Lung microvascular endothelial cell (primary cell): ENCODE measurements at places on chromosomes 6 and 20. TPM values are rescaled to one million over a fixed set of nuclear protein-coding genes. Genes with fewer than 3 reads are reported as not detected.

RBBP8NL gene
- not detected in 2 replicates for total RNA-seq

ADAT2 gene
- 2.2 and 3.6 TPM in 2 replicates for total RNA-seq

DNA sequence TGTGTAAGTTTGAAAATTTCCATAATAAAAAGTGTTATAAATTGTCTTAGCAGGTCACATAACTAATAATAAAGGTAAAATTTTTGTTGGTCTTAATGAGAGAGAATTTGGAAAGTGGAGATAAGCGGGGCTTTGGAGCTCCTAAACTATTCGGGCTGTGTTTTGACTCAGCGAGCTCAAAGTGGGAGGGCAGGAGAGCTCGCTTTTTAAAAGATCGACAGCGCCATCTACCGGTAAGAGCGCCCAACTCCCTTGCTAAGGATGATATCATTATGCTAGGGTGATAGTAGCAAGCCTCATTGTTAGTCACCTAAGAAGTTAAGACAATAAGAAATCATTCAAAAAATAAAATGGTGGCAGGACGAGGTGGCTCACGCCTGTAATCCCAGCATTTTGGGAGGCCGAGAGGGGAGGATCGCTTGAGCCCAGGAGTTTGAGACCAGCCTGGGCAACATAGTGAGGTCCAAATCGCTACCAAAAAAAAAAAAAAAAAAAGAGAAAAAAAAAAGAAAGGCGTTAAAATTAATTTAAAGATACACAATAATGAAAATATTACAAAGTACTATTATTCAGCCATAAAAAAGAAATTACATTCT, 24.8 kb downstream of the C6orf15 start:
- DNase-seq = peak; percentile 90

DNA sequence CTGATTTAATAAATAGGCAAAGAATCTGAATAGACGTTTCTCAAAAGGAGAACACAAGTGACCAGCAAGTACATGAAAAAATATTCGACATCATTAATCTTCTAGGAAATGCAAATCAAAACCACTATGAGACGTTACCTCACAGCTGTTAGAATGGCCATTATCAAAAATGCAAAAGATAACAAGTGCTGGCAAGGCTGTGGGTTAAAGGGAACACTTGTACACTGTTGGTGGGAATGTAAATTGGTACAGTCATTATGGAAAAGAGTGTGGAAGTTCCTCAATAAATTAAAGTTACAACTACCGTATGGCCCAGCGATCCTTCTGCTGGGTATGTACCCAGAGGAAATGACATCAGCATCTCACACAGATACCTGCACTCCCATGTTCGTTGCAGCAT, 253.9 kb upstream of the BMP2 start:
- DNase-seq = no peak

ID4 gene
- 0.22 and 0.60 TPM in 2 replicates for total RNA-seq

DNA sequence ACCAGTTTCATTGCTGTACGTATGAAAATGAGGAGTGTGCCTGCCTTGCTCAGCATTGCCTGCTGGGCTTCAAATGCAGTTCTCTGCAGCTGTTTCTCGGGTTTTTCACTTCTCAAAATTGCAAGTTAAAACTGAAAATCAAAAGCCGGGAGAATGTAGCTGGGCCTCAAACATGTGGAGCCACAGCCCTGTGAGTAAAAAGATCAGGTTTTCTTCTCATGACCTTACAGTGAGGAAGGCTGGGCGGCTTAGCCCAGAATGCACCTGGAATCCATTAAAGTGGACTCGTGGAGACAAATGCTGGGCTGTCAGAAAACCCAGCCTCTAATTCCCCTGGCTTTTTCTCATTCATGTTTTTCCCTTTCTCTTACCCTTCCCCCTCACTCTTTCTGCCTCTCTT, 34.4 kb downstream of the DSE start:
- DNase-seq = no peak

DNA sequence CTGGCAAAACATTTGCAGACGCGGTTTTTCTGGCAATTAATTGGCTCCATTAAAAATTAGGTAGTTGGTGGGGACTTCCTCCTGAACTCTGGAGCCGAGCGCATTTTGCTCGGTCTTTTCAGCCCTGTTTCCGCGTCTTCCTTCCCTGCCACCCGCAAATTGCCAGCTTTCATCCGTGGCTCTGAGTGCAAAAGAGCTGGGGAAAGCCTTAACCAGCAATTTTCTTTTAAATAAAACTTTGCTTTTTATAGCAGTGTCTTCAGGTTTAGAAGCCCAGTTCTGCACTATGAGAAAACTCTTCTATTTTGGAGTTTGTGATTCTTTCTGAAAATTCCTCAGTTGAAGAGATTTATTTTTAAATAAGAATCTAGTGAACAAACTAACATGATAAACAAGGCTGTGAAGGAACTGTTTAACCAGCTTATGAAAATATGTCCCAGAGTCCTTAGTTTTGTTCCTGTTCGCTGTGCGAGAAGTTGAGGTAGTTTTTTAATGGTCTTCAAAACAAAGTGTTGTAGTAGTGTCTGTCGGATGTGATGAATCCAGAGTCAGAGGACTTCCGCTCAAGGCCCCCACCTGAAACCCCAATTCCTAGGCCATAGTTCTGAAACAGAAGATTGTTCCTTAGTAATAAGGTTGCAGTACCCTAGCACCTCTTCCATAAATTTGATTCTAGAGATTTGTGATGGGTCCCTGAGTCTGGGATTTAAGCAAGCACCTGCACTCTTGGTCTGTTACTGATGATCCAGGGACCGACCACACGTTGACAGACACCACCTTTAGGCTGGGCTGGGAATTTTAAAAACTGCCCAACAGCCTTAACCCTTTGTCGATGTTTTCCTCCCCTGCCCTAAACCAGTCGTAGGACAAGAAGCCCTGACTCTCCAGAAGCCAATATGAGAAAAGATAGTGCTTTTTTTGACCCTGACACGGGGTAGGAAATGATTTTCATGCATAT, 950 bp downstream of the KCTD20 start:
- DNase-seq = peak; percentile 29

EYA4 gene
- total RNA-seq = 0.22 and 0.40 TPM in 2 replicates

DNA sequence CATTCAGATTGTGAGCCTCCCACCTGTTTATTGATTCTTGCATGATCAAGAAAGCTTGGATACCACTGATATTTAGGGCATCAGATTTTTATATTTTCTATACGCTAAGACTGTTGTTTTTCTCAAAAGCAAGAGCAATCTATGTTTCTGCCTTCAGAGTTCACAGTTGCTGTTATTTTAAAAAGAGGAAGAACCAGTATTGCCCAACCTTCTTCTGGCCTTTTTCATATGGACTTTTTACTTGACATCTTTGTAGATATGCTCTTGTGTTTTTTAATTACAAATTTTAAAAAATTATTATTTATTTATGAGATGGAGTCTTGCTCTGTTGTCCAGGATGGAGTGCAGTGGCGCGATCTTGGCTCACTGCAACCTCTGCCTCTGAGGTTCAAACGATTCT, 28.9 kb downstream of the SLC17A5 start:
- DNase-seq = no peak

DNA sequence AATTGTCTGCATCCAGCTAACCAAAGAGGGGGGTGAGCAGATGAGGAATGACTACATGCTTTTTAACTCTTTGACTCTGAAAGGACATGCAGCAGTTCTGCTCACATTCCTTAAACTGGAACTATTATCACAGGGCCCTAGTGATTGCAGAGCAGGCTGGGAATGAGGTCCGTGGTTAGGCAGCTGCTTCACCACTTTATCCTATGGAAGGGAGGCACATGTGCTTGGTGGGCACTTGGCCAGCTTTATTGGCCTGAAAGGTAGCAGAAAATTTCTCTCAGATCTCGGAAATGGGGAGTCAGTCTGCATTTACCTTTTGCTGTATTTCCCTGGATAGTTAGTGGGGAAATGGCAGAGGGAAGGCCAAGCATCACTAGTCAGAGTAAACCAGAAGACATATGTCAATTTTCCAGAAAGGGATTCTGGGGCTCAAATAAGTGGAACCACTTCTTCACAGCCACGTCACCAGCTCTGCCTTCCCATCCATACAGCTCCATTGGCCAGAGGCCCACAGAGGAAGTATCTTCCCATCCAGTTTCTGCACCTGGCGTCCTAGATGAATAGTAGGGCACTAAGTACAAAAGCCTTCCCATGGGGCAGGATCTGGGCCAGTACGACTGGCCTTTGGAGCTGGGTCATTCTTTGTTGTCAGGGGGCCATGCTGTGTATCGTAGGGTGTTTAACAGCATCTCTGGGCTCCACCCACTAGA, 444.8 kb downstream of the PTPRT start:
- DNase-seq = no peak

HSPA12B gene
- 8.7 and 9.9 TPM in 2 replicates for total RNA-seq

DNA sequence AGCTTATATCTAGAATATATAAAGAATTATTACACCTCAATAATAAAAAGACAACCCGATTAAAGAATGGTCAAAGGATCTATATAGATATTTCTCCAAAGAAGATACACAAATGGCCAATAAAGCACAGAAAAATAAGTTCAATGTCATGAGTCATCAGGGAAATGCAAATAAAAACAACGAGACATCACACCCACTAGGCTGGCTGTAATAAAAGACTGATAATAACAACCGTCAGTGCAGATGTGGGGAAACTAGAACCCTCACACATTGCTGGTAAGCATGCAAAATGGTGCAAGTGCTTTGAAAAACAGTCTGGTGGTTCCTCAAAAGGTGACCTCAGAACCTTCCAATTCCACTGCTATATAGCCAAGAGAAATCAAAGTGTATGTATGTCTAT, 33.0 kb downstream of the TBX18 start:
- DNase-seq = no peak

BMP7 gene
- not detected in 2 replicates for total RNA-seq

DNA sequence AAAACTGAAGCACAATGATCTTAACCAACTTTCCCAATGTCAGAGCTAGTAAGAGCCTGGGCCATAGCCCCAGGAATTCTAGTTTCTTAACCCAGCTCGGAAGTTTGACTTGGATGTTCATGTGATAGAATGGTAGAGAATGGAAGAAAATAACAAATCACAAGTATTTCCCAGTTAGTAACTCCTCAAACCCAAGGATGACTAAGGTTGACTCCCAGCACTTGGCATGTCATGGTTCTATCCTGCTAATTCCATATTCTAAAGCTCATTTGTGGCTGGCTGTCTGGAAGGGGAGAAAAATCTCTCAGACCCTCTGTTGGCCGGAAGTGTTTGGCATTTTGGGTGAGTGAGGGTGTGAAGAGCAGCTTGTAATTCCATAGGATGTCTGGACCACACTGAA, 248.7 kb downstream of the RFPL4B start:
- no peak for DNase-seq

ZNF311 gene
- under 0.01 and 0.22 TPM in 2 replicates for total RNA-seq

- DNase-seq = no peak
These were observed 45.7 kb downstream of the MAP3K7 start for GRCh38 chr6:90541221-90541620.

DNA sequence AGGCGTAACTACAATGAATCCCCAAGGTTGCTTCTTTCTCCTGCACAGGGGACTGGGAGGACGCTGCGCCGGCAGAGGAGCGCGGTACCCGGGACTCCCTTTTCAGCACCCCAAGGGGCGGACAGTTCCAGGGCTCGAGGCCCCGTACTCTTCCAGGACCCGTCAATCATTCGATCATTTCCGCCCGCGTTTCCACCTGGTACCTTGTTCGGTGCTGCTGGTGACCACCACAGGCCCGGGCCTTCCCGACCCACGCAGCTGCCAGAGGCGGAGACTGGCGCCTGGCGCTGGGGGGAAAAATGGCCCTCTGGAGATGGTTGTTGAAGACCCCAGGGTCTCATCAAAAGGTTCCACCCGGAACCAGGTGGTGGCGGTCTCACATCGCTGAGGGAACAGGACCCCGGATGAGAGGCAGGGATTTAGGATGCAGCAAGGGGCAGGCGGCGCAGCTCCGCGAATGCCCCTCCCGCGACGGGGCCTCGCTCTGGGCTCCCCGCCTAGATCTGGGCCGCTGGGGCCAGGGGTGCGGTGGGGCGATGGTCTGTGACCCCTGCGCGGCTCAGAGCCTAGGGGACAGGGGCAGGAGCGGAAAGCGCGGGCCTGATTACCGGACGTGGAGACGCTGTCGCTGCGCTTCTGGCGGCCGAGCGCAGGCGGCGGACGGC, 744 bp downstream of the VSX1 start:
- peak; percentile 16 for DNase-seq

- DNase-seq = no peak
These were observed 4.9 kb downstream of the ADGRG6 start for GRCh38 chr6:142306736-142307135.

PLCG1 gene
- 135 and 160 TPM in 2 replicates for total RNA-seq
